ENCODE measurements at places on chromosomes 11 and 22. TPM values are rescaled to one million over a fixed set of nuclear protein-coding genes. Genes with fewer than 3 reads are reported as not detected.

DNA sequence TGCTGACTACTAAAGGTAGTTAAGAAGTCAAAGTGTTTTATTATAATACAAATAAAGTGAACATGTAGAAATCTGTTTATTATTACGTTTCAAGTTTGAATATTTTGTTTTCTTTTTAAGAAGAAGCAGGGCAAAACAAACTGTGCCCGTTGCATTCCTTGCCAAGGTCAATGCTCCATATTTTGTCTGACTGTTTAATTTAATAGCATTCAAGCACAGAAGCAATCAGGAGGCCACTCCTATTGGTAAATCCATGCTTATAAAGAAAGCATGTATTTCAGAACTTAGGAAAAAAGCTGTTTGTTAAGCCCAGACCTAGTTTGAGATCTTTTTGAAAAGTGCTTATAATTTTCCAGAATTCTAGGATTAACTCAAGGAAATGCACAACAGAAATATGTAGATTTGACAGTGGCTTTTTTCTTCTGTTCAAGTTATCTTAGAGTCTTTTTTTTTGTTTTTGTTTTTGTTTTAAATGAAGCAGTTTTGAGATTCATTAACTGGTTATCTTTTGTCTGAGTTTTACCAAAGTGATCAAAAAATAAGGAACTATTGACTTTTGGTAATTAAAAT lies 51.7 kb downstream of the ARHGAP42 start:
- no peak for DNase-seq

- no peak for DNase-seq
Observed at GRCh38 chr11:68037411-68038225, 1.2 kb upstream of the TCIRG1 start.

- no peak for DNase-seq
Observed at GRCh38 chr11:72820439-72821139, 6.4 kb downstream of the ATG16L2 start.

DNA sequence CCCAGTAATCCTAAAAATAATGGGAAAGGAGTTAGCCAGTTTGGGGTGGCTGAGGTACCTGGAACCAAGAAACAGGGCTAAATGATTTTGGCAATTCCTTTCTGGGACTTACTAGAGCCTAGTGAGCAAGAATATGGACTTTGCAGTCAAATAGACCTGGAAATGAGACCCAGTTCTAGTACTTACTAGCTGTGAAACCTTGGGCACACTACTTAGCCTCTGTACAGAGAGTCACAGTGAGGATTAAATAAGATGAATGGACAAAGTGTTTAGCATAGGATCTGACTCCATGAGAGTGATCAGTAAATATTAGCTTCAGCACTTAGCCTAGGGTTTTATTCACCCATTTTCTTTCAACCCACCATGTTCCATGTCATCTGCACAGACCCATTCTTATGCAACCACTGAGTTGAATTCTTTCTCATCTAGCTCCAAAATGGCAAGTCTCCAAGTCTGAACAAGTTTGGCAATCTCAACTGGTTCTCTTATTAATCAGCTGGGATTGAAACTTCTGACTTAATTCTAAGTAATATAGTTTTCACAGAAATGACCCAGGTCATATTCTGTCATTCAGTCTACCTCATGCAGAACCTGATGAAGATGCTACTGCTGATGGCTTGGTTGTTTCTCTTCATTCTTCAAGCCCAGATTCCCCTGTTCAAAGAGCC lies 15.0 kb upstream of the SORL1 start:
- no peak for DNase-seq

GRCh38 chr11:76151556-76152085 lies 54.7 kb downstream of the WNT11 start:
- no peak for DNase-seq

DNA sequence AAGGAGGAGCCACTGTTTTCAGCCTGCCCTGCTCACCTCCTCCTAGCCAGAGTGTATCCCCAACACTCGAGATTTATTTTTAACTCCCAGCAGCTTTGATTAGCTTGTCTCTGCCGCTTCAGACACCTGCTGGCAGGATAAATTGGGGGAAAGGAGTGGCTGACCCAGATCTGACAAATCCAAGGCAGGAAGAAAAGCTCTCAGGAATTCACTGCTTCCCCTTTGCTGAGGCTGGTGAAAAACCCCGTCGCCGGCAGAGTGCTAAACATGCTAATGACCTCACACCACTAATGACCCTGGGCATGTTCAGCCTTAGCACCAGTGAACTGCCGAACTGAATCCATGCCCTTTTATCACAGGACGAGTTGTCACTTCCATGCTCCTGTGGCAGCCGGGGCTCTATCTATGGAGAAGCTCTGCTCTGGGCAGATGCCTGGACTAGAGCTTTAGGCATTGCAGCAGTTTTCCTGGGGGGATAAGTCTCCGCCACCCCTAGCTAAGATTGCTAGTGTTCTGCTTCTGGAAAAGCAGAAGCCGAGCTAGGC lies 52.2 kb downstream of the FEZ1 start:
- DNase-seq = no peak

GRCh38 chr22:32780726-32781310 lies 20.7 kb upstream of the TIMP3 start:
- DNase-seq = no peak

- no peak for DNase-seq
Observed at GRCh38 chr11:40986320-40986719, 473.1 kb downstream of the LRRC4C start.

FGF4 gene
- not detected for total RNA-seq

DNA sequence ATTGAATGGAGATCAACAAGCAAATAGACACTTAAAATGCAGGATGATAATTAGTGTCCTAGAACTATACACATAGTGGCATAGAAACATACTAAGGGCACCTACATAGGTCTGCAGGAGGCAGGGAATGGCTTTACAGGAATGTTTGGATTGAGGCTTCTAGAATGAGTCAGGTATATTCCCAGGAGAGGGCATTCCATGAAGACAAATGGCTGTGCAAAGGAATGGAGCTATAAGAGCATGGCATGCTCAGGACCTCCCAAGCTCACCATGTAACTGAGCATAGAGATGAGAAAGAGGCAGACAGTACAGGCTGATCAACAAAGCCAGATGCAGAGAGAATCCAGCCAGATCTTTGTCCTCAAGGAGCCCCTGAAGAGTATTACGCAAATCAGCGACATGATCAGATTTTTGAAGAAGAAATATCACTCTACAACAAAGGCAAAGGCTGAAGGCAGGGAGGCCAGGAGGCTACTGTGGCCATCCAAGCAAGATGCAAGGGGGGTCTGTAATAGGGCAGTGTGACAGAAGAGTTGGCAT lies 211.1 kb upstream of the MTNR1B start:
- DNase-seq = no peak

Data from Calu3 (cell line).